Stimulated activated CD8-positive, alpha-beta memory T cell treated with anti-CD3 and anti-CD28 coated beads, Interleukin-4, amount 100 ng/mL, for 1 hour (primary cell): ENCODE measurements at places on chromosomes 12 and 14.

- no peak for DNase-seq
Measured at GRCh38 chr14:91396959-91397815, 20.4 kb downstream of the CCDC88C start.

DNA sequence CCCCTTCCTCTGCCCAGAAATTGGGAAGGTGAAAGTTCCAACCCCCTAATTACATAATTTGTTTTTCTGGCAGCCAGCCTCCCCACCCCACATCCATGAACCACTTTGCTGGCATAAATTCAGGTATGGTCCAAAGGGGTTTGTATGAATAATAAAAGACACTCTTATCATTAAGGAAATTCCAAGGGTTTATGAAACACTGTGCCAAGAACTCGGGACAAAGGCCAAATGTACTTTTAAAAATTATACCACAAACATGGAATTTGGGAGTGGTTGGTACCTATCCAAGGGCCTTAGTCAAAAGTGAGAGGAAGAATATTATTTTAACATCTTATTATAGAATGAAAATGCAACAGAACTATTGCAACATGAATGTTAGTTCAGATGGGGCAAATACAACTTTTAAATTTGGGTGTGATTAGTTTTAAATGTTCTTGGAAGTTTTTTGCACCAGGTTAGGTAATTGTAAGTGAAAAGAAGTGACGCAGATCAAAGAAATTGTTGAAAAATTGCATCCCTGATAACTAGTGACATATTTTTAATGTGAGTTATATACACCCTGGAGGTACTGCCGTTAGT, 217.8 kb downstream of the TMEM117 start:
- no peak for DNase-seq

GRCh38 chr12:9721394-9722092, 11.4 kb downstream of the CLECL1 start:
- DNase-seq, result no peak

- no peak for DNase-seq
Measured at GRCh38 chr14:76718306-76719040, 42.8 kb upstream of the VASH1 start.

- DNase-seq, result no peak
Measured at GRCh38 chr12:24408305-24408704, 458.8 kb upstream of the SOX5 start.

GRCh38 chr14:97299661-97300060, 502.5 kb downstream of the VRK1 start:
- no peak for DNase-seq

DNA sequence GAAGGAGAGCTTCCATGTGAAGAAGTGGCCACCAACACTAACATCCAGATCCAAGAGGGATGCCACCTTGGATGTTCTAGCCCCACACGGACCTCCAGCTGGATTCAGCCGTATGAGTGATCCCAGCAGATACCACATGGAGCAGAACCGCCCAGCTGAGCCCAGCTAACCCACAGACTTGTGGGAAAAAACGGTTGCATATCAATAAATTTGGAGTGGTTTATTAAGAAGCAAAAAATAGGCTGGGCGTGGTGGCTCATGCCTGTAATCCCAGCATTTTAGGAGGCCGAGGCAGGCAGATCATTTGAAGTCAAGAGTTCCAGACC, 11.9 kb upstream of the IFT81 start:
- no peak for DNase-seq

GRCh38 chr14:90890322-90891020, 74.2 kb upstream of the TTC7B start:
- no peak for DNase-seq

DNA sequence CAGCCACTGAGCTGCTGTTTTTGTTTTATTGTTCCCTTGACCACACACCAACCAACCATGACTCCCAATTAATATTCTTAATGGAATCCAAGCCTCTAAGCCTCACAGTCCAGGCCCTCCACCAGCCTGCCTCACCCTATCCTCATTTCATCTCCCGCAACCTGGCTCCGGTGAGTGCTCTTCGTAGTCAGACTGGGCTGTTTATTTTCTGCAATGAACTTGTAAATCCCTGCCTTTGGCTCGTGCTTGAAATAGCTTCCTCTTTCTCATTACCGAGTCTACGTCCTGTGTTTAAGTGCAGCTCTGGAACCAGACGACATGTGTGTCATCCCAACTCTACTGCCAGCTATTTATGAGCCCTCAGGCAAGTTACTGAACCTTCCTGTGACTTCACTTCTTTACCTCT, 12.4 kb upstream of the ETFBKMT start:
- no peak for DNase-seq

GRCh38 chr14:104749111-104749649, 3.8 kb upstream of the SIVA1 start:
- no peak for DNase-seq

DNA sequence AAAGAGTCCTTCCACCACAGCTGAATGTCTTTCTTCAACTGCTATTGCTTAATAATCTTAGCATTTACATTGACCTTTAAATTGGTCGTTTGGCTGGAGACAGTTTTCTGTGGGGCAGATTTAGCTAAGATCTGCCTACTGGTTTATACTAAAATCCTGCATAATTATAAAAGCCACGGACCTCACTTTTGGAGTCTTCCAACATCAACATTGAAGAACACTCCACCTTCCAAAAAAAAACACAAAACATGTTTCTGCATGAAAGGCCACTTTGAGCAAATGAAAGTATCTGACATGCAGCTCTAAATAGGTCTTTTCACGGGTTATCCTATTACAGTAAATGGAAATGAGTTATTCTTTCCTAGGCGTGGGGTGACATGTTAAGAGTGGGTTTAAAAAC, 57.0 kb upstream of the KRR1 start:
- DNase-seq, result no peak

DNA sequence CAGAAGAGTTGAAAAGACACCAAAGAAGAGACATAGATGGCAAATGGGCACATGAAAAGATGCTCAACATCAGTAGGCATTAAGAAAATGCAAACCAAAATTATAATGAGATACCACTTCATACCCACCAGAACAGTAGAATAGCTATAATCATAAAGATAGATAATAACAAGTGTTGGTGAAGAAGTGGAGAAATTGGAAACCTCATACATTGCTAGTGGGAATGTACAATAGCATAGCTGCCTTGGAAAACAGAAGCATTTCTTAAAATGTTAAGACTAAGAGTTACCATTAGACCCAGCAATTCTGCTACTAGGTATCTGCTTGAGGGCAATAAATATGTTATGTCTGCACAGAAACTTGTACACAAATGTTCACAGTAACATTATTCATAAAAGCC, 78.8 kb downstream of the ACADS start:
- DNase-seq, result no peak
